Smooth muscle cell of the coronary artery (primary cell): ENCODE measurements at places on chromosomes 3 and 15. TPM values are rescaled to one million over a fixed set of nuclear protein-coding genes. Genes with fewer than 3 reads are reported as not detected.

Gene GP9
- total RNA-seq = not detected in 2 replicates

Gene SLC22A14
- 0.23 and 0.70 TPM in 2 replicates for total RNA-seq

Gene HRG
- not detected in 2 replicates for total RNA-seq

Gene CFAP92
- total RNA-seq = not detected in 2 replicates

Gene LOXL1
- 126 and 130 TPM in 2 replicates for total RNA-seq

Gene WDR5B
- 3.7 and 4.1 TPM in 2 replicates for total RNA-seq

Gene SLC51B
- total RNA-seq = not detected in 2 replicates

Gene SAMD7
- total RNA-seq = not detected in 2 replicates

Gene RARRES1
- total RNA-seq = 2.9 and 9.0 TPM in 2 replicates

Gene FYCO1
- 23.2 and 28.4 TPM in 2 replicates for total RNA-seq
